ENCODE measurements at places on chromosomes 7 and 10.

DNA sequence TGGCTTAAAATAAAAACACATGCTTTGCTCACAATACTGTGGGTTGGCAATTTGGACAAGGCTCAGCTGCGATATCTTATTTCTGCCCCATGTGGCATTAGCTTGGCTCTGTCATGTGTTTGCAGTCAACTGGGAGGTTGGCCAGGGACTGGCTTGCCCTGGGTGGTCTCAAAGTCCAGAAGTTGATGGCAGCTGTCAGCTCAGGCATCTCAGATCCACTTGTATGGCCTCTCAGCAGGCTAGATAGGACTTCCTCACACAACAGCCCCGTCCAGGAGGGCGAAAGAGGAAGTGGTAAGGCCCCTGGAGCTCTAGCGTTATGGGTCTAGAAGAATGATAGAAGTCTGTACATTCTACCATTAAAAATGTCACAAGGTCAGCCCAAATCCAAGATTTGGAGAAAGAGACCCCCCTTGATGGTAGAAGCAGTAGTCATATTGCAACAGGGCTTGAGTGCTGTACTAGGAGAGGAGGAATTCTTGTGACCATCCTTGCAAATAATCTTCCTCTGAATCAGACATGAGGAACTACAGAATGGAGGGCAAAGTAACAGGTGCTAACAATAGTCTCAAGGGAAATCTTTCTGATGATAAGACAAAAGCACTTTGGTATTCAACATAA lies 166.2 kb downstream of the FAM107B start:
- DNase-seq = no peak

GRCh38 chr10:121316432-121316831 lies 281.8 kb downstream of the FGFR2 start:
- DNase-seq = no peak

DNA sequence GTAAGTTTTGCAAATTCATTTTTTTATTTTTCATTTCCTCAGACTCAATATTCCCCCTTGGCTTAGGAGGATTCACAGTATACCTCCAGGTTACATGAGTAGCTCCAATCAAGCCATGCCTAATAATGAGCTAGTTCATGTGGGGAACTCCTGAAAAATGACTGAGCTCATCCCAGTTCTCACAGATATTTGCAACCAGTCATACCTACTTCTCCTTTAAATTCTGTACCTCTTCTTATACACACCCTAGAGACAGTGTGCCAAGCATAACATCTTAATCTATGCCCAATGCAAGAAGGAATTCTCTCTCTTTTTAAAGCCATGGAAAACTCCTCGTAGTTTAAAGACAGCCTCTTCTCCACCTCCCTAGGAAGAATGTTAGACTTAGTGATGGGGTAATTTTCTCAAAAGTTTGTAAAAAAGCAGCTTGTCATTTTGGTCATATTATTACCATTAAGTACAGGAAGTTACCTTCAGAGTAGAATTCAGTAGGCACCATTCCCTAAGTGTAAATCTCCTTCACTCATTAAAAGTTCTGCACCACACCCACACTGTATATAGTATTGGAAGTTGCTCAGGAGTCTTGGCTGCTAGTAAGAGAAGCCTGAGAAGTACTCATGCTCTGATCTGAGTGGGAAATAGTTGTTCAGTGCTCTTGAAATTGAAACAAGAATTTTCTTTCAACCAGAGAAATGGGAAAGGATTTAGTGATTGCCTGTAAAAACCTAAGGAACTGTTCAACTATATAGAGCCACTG lies 72.7 kb downstream of the PTPRZ1 start:
- no peak for DNase-seq

DNA sequence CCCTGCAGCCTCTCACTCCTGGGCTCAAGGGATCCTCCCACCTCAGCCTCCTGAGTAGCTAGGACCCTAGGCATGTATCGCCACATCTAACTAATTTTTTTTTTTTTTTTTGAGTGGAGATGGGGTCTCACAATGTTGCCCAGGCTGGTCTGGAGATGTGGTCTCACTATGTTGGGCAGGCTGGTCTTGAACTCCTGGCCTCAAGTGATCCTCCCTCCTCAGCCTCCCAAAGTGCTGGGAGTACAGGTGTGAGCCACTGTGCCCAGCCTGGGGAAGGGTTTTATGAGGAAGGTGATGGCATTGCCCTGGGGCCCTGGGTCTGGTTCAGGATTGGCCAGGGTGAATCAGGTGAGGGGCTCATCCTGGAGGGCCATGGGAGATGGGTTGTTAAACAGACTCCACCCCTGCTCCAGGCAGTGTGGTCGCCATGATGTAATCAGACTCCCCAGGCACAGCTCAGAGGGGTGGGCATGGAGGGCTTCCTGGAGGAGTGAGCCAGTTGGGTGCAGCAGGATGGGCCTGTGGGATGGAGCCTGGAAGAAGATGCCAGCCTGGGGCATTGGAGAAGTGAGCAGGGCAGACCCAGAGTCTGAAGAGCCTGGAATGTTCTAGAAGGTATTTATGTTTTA lies 82.7 kb downstream of the MYL10 start:
- no peak for DNase-seq
